Stimulated activated CD4-positive, alpha-beta T cell treated with anti-CD3 and anti-CD28 coated beads, TNF-alpha, amount 100 ng/mL, for 4 hours (primary cell): ENCODE measurements at places on chromosomes 3 and 15.
A peak's percentile ranks its signal among the peaks of the same experiment; 100 is the strongest.

GRCh38 chr15:49379996-49380395 is 43.0 kb upstream of the FGF7 start:
- DNase-seq, result no peak

GRCh38 chr15:98719137-98719740 is 70.9 kb downstream of the IGF1R start:
- DNase-seq, result no peak

GRCh38 chr3:74713977-74714376 is 99.5 kb upstream of the CNTN3 start:
- no peak for DNase-seq

DNA sequence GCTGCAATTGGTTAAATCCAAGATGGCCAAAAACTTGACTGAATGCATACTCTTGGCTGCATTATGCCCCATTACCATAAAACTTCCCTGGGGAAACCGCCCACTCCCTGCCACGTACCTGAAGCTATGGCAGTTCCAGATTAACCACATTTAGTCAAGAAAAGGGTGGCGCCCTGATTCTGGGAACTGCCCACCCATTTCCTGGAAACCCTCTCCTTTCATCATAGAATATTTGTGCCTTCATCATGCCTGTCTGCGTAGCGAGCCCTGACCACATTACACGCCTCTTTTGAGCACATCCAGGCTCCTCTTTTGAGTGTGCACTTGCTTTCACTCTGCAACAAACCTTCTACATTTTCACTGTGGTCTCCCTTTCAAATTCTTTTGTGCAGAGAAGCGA is 5.2 kb downstream of the LINS1 start:
- DNase-seq, result peak; percentile 96

- DNase-seq, result no peak
These were observed 97.9 kb upstream of the NANOGP8 start for GRCh38 chr15:35182841-35183479.

GRCh38 chr3:155664925-155665695 is 79.8 kb downstream of the PLCH1 start:
- DNase-seq, result no peak

GRCh38 chr3:12136371-12136770 is 22.3 kb downstream of the TIMP4 start:
- DNase-seq, result no peak

GRCh38 chr3:49998326-49998725 is 58.4 kb downstream of the RBM6 start:
- DNase-seq, result no peak

- no peak for DNase-seq
These were observed 302.0 kb downstream of the CLSTN2 start for GRCh38 chr3:140236836-140237501.

DNA sequence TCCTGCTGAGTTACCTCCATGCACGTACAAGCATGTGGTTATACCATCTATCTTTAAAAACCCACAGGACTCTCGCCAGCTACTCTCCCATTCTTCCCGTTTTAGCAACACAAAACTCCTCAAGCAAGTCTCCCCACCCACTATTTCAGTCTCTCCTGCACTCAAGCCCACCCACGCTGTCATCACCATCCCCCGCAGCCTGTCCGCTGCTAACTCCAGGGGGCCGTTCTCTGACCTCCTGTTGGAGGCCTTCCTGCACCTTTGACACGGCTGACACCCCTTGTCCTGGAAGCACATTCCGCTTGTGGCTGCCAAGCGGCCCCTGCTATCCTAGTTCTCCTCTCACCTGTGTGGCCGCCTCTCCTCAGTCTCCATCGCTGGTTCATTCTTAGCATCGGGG is 7.5 kb upstream of the PCSK6 start:
- DNase-seq, result no peak

GRCh38 chr3:23876923-23877322 is 39.9 kb downstream of the NKIRAS1 start:
- DNase-seq, result no peak

DNA sequence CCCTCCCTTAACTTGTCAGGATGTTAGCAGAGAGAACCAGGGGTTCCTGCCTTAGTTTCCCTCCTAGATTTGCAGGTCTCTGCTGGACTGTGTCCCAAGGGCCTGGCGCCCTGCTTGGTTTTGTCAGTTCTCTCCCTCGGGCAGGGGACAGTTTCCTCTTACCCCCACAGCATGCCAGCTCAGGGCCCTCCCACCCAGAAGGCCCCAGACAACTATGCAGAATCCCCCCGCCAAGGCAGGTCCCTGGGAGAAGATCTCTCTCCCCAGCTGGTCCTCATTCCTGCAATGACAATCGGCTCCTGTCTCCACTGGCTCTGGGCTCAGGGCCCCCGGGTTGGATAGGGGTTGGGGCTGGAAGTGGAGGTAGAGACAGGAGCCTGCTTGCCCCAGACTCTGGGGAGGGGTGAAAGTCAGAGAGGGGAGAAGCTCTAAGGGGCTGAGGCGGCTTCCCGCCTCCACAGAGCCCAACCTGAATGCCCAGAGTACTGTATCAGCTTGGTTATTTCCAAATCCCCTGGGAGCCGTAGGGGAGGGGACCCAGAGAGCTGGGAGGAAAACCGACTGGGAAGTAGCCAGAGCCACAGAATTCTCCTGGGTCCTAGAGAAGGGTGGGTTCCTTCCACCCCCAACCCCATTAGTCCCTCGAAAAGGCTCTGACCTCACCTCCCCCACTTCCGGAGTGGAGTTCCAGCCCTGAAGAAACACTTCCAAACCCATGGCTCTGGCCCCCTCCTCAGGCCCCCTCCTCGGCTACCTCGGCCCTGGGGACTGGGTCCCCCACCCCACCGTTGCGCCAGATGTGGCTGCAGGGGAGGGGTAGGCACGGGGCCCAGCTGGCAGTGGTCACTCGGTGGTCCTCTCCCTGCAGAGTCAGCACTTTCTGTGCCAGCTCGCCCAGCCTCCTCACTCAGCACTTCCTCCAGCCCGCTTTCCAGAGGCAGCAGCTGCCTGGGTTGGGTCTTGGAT is 3.8 kb upstream of the LOXL1 start:
- no peak for DNase-seq

DNA sequence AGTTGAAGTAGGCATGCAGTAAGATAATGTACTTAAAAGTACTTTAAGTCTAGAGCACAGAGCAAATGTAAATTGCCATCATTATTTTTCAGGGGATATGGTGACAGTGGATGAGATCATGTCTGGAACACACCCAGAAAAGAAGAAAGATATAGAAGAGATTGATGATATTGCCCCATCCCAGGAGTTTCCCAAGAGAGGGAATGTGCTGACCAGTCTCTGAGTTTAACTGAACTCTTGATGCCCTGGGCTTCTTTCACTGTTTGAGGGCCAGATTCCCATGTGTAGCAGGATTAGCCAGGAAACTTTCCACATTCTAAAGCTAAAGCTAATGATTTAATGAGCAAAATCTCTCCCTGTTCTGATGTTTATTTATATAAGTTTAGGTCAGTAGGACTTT is 366.8 kb upstream of the UMPS start:
- DNase-seq, result no peak

GRCh38 chr15:75823860-75824613 is 19.2 kb upstream of the UBE2Q2 start:
- no peak for DNase-seq

DNA sequence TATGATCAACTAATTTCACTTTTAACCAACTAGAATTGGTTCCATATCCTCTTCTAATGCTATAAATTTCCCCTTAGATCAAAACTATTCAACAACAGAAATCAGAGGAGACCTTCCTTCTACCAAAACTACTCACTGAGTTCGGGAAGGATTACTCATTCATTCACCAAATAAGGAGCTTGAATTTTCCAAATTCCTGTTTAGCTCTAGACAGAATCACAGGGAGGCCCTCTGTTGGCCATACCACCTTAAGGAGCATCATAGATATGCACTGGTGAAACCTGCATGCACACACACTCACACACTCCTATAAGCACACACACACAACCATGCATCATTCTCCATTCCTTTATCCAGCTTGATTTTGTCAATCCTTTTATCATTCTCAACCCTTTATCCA is 49.0 kb downstream of the SUCLG2 start:
- no peak for DNase-seq

- DNase-seq, result no peak
These were observed 9.7 kb downstream of the CCDC12 start for GRCh38 chr3:46966811-46967210.

DNA sequence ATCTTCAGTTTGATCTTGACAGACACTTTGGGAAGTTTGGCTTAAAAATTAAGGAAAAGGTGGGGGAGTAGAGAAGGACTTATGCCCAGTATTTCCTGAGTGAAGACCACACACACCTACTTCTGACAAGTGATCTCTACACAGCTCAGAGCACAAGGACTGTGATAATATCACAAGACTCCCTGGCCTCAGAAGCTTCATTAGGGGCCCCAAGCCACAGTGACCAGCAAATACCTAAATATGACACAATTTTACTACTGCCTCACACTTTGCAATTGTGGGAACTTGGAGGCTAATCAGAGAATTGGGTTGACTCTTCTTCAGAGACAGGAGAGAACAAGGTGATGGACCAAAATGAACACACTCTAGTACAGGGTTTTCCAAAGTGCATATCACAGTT is 2.6 kb downstream of the ILDR1 start:
- no peak for DNase-seq

GRCh38 chr15:59166601-59167265 is 39.9 kb upstream of the LDHAL6B start:
- DNase-seq, result no peak
